CD8-positive, alpha-beta T cell (primary cell): ENCODE measurements at places on chromosomes 16 and 17.
A peak's percentile ranks its signal among the peaks of the same experiment; 100 is the strongest.

DNA sequence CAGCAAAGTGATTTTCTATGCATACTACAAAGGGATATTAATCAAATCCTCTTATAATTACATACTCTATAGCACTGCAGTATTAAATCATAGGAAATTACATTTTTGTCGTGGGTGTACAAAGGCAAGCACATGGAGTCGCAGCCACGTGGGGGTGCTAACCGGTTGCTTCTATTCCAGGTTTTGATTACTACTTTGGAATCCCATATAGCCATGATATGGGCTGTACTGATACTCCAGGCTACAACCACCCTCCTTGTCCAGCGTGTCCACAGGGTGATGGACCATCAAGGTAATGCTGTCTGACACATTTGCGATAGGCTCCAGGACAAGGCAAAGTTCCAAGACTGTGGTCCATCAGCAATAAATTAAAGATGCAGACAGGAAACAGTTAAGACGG is 60.1 kb downstream of the ARSG start:
- DNase-seq: no peak

DNA sequence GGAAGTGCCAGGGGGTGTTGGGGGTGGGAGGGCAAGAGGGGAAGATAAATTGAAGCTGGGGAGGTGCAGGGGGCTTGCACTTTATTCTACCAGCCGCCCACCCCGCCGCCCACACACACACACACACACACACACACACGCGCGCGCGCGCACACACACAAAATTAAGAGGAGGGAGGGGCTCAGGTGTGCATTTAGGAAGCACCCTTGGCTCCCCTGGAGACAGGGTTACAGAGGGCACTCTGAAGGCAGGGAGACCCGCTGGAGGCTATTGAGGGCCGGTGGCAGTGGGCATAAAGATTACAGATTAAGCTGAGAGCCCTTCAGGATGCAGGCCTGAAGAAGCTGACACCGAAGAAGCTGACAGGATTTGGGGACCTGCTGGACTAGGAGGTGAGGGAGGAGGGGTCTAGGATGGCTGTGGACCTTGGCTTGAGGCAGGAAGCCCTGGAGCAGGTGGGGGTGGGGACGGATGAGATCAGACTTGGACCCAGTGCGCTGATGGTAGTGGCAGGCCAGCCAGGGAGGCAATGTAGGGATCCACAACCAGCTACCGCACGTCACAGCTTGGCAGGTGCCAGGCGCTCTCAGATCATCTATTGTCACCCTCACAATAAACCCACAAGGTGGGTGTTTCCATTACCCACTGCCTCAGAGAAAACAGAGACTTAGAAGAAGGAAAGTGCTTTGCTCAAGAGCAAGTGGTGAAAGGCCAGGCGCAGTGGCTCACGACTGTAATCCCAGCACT is 772 bp upstream of the SAMD14 start:
- DNase-seq: peak; percentile 70

DNA sequence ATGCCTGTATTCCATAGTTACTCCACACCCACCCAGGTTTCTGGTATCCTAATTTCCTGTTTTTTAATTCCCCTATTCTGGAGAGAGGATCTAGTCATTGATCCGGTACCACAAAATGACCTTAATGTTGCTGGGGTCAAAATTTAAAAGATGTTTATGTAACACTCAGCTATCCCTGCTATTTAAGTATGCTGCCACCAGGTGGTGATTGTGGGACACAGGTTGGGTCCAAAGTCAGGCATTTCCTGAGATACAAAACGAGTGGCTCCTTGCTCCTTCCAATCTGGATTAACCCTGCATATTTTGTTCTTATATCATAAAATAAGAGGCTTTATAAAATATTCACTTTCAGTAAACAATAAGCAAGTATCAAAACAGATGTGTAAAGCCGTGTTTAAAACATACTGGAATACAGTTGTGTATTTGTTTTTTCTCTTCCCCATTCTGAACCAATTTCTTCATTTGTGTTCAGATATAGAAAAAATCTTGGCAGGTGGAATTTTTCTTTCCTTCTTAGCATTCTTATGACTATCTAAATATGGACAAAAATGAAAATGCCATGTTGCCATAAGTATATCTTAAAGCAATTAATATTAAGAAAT is 16.3 kb downstream of the HS3ST4 start:
- DNase-seq: no peak

- DNase-seq: no peak
Observed at GRCh38 chr17:5434984-5435383, 4.0 kb downstream of the C1QBP start.

DNA sequence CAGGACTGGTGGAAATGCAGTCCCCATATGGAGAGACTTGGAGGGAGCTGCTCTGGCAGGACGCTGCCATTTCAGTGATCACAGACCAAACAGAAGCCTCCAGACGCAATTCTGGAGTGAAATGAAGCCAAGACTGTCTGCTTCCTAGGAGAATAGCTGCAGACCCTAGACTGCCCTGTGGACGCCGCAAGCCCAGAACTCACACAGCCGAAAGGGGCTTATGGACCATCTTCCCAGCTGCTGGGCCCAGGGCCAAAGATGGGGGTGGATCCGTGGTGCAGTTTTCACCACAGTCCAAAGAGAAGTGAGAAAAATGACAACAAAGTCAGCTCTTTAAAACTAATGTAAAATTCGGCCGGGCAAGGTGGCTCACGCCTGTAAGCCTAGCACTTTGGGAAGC is 165.7 kb downstream of the CBLN1 start:
- no peak for DNase-seq

GRCh38 chr17:1829216-1829591 is 498 bp downstream of the SMYD4 start:
- DNase-seq: no peak

DNA sequence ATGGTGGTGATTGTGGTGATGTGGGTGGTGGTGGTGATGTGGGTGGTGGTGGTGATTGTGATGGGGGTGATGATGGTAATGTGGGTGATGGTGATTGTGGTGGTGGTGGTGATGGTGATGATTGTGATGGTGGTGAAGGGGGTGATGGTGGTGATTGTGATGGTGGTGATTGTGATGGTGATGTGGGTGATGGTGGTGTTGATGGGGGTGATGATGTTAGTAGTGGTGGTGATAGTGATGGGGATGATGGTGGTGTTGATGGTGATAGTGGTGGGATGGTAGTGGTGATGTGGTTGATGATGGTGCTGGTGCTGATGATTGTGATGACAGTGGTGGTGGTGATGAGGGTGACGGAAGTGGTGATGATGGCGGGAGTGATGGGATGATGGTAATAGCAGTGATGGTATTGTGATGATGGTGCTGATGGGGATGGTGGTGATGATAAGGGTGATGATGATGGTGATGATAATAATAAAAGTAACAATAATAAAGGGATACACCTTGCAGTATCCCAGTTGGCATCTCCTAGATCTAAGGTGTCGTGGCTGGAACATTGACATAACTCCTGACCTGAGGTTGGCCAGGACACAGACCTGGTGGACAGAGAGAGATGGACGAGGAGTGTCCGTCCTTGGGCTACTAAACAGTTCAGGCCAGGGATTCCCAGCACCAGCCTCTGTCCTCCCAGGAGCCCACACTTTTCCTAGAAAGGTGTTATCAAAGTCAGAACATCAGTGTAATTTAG is 344.5 kb downstream of the SEC14L1 start:
- DNase-seq: no peak

- DNase-seq: no peak
Observed at GRCh38 chr17:77385750-77386501, 245.2 kb downstream of the SEC14L1 start.

DNA sequence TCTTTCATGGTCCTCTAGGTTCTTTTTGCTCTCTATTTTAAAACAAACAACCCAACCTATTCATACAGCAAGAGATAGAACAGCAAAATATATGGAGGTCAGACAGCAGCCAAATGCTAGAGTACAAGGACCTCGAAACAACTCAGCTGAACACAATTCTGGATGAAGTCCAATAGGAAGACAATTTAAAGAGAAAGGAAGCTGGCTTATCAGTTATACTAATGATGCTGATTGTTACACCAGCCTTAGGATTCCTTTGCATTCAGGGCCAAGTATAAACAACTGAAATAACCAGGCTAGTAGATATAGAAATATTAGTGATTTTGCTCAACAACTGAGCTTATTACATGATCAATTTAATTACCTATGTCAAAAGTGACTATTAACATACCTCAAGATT is 2.5 kb downstream of the SSH2 start:
- no peak for DNase-seq

DNA sequence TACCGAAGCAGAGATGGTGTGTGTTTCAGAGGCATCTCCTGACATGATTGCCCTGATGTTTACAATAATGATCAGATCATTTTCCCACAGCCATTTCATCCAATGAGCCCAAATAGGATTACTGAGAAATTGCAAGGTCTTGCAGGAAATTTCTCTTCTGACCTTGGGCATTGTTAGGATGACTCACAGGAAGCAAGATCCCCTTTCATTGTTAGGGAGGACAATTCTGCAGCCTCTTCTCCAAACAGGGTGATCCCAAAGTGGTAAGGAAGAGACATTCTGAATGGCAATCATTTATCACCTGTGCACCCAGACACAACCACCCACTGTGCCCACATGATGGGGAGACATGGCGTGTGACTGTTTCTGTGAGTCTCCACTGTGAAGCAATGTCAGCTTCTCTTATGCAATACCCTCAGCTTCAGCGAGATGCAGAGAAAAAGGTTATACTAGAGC is 306.7 kb upstream of the XYLT1 start:
- no peak for DNase-seq

- DNase-seq: no peak
Observed at GRCh38 chr17:81648707-81649085, 7.6 kb downstream of the PDE6G start.
